Right atrium auricular region (tissue), 2 donors: ENCODE measurements at places on chromosomes 3 and 15.

DNA sequence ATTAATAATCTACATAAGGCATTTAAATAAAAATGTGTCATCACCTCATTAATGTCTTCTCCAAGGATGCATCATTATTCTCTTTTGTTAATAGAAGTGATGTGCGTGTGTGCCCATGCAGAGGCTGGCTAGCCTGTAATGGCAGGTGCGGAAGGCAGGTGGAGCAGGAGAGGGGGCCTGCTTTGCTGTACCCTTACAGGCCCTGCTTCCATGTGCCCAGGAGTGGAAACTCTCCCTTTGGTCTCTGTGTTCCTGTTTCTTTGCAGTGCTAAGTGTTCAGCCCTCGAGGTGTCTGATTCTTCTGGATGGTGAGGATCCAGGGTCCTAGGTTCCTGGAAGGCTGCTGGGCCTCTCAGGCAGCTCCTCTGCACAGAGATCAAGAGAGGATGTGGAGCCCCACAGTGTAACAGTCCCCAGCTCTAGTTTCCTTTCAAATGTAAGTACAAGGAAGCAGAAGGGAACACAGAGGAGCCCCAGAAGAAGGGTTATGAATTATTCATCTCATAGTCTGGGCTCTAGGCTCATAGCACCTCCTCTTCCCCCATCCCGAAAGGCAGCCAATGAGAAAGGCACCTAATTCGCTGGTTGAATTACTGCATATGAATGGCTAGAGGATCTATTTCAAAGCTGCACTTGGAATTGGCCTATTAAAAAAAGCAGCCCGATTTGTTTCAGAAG, 39.2 kb upstream of the AGBL1 start:
- no peak overlapping the region for H3K4me3 ChIP-seq
- H3K27me3 ChIP-seq, result no peaks in the 10 kb centered on the region
- no peak for DNase-seq

DNA sequence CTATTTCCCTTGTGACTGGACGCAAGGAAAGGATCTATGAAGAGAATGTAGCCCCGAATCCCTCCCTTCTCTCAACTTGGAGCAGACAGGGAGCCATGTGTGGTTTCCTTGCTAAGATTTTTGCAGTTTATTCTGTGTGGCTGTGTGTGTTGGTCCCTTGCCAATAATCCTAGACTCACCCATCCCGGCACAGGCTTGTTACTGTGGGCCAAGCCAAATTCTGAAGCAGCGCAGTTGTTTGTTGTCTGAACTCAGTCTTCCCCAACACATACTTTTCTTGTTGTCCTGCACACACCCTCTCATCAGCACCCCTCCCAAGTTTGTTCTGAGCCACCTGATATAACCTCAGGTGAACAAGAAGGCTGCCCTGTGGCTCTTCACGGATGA, 193.3 kb upstream of the CTDSPL start:
- DNase-seq, result peak; percentile 69
- no peaks in the 10 kb centered on the region for H3K27me3 ChIP-seq
- H3K36me3 ChIP-seq, result no peaks in the 10 kb centered on the region

GRCh38 chr15:63791228-63791627, 42.5 kb downstream of the HERC1 start:
- no peaks in the 10 kb centered on the region for H3K4me1 ChIP-seq
- H3K27ac ChIP-seq, result no peak overlapping the region
- no peaks in the 10 kb centered on the region for H3K36me3 ChIP-seq
- no peak for DNase-seq
- no peaks in the 10 kb centered on the region for H3K27me3 ChIP-seq

DNA sequence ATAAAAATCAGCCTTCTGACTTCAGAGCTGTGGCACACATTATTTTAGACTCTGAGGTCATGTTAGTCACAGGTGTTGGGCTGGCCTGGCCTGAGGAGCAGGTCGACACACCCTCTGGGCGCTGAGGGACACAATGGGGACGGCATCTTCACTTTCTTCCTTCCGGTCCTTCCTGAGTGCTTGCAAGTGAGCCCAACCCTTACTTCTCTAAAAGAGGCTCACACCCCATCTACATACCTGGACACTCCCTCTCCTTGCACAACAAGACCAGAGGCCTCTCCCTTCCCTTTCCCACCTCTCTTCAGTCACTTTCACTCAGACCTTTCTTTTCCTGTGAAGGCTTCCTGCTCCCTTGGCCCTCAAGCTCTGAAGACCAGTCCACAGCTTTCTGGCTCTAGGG, 85.4 kb downstream of the XXYLT1 start:
- no peaks in the 10 kb centered on the region for H3K4me1 ChIP-seq
- no peak overlapping the region for H3K4me3 ChIP-seq
- DNase-seq, result no peak
- no peak overlapping the region for H3K27ac ChIP-seq
- no peaks in the 10 kb centered on the region for H3K27me3 ChIP-seq

- H3K36me3 ChIP-seq, result no peaks in the 10 kb centered on the region
- no peak for DNase-seq
- H3K27me3 ChIP-seq, result no peaks in the 10 kb centered on the region
- H3K27ac ChIP-seq, result no peak overlapping the region
- no peaks in the 10 kb centered on the region for H3K4me1 ChIP-seq
- no peak overlapping the region for H3K4me3 ChIP-seq
These were observed 107.2 kb upstream of the RGMA start for GRCh38 chr15:93196135-93196670.

- H3K27me3 ChIP-seq, result no peaks in the 10 kb centered on the region
- H3K4me1 ChIP-seq, result peaks cover 20% of the 10 kb centered on the region
These were observed 97.7 kb upstream of the PHLDB2 start for GRCh38 chr3:111761309-111761795.

GRCh38 chr3:112745567-112746248, 101.0 kb downstream of the CD200R1L start:
- H3K27me3 ChIP-seq, result no peaks in the 10 kb centered on the region
- no peak for DNase-seq
- H3K4me1 ChIP-seq, result no peaks in the 10 kb centered on the region
- no peaks in the 10 kb centered on the region for H3K36me3 ChIP-seq
- H3K27ac ChIP-seq, result no peak overlapping the region
- no peak overlapping the region for H3K4me3 ChIP-seq

DNA sequence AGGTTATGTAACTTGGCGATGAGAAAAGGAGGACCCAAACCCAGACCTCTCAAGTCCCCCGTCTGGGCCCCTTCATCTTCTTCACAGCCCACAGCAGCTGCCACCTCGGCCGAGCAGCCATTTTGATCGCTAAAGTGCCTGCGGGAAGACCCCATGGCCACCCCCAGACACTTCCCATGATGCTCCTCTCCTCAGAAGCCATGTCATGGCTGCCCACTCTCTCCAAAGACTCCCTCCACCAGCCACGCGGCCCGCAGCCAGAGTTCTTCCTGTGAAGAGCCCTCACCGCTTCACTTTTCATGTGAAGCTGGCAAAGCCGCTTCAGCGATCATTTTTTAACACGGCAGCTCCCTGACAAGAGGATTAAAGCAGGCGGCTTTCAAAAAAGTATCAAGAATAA, 335.2 kb downstream of the RORA start:
- H3K4me3 ChIP-seq, result no peak overlapping the region
- no peak for DNase-seq
- no peak overlapping the region for H3K27ac ChIP-seq
- no peaks in the 10 kb centered on the region for H3K36me3 ChIP-seq
- H3K4me1 ChIP-seq, result no peaks in the 10 kb centered on the region

- H3K4me1 ChIP-seq, result peaks cover 28% of the 10 kb centered on the region
- H3K27me3 ChIP-seq, result no peaks in the 10 kb centered on the region
- no peaks in the 10 kb centered on the region for H3K36me3 ChIP-seq
- H3K4me3 ChIP-seq, result no peak overlapping the region
These were observed 50.3 kb downstream of the LSM3 start for GRCh38 chr3:14228681-14229470.

DNA sequence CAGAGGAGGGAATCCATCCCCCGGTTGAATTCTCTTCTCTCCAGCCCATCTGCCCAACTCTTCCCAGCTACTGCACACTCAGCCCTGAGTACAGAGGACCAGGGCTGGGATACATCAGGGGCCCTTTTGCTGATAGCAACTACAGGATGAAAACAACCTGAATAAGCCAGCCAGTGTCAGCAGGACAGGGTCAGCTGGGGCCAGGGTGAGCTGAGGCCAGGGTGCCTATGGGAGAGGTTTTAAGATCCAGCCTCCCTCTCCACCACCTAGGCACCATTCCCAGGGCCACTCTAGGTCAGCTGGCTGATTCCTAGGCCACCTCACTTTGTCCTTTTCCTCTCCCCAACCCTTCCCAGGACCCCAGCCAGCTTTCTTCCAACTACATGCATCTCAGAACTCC, 83.8 kb downstream of the MRPL46 start:
- H3K4me3 ChIP-seq, result no peak overlapping the region
- H3K36me3 ChIP-seq, result no peaks in the 10 kb centered on the region
- peaks cover 15% of the 10 kb centered on the region for H3K4me1 ChIP-seq
- DNase-seq, result no peak

DNA sequence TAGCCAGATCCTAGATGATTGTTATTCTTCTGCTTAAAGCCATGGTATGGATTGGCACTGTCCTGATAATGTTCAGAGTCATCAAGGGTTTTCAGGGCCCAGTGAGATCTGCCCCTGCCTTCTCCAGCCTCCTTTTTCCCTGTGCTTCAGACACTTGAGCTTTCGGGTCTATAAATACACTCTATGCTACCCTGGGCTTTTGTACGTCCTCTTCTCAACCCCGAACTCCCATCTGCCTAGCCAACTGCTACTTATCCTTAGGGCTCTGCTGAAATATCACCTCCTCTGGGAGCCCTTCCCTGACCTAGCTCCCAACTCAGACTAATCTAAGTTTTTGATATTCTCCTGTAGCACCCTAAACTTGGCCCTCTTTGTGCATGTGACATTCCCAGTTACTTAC, 115.3 kb downstream of the OPA1 start:
- no peak overlapping the region for H3K4me3 ChIP-seq
- H3K36me3 ChIP-seq, result no peaks in the 10 kb centered on the region
- no peaks in the 10 kb centered on the region for H3K4me1 ChIP-seq
